ENCODE measurements at places on chromosomes 7 and 10.

GRCh38 chr10:78805176-78805575 is 263.6 kb upstream of the ZMIZ1 start:
- no peaks in the 10 kb centered on the region for H3K27me3 ChIP-seq
- no peak for DNase-seq
- H3K4me3 ChIP-seq, result no peak overlapping the region
- no peaks in the 10 kb centered on the region for H3K4me1 ChIP-seq
- H3K27ac ChIP-seq, result no peak overlapping the region
- no peaks in the 10 kb centered on the region for H3K36me3 ChIP-seq

- H3K4me1 ChIP-seq, result peaks cover 15% of the 10 kb centered on the region
- no peaks in the 10 kb centered on the region for H3K36me3 ChIP-seq
- H3K4me3 ChIP-seq, result no peak overlapping the region
- peak; percentile 34 for DNase-seq
- H3K27me3 ChIP-seq, result no peaks in the 10 kb centered on the region
Observed at GRCh38 chr7:111098011-111098925, 7.3 kb downstream of the LRRN3 start.

- no peak overlapping the region for H3K27ac ChIP-seq
- no peaks in the 10 kb centered on the region for H3K27me3 ChIP-seq
- H3K36me3 ChIP-seq, result no peaks in the 10 kb centered on the region
- H3K4me3 ChIP-seq, result no peak overlapping the region
- no peaks in the 10 kb centered on the region for H3K4me1 ChIP-seq
- DNase-seq, result no peak
Observed at GRCh38 chr10:28811639-28812349, 134.5 kb downstream of the BAMBI start.

DNA sequence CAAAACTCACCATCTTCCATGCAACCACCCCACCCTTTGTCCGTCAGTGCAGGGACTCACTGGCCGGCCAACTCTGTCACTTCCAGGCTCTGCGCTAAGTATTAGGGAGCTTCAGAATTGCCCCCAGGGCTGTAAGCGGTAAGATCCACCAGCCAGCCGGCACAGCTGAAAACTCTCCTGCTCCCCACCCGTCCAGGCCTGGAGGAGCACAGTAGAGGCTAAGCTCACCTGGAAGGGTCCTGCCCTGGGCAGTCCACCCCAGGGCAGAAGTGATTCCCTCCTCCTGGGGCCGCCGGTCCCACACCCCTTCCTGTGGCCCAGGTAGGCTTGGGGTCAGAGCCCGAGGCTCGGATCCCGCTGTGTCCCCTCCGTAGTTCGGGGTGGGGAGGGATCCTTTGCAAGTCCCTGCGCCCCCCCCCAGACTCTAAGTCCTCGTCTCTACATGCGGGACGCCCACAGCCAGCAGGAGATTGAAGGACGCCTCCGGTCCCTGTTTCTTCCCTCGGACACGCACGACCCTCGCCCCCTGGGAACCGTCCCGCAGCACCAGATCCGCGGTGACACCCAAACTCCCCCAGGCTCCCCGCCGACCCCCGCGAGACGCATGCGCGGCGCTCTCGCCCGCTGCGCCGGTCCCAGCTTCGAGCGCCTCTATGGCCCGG is 138.9 kb downstream of the ARHGAP22 start:
- no peak overlapping the region for H3K27ac ChIP-seq
- no peaks in the 10 kb centered on the region for H3K36me3 ChIP-seq
- DNase-seq, result no peak
- H3K4me1 ChIP-seq, result no peaks in the 10 kb centered on the region

GRCh38 chr7:74462707-74463100 is 9.0 kb downstream of the GTF2IRD1 start:
- no peak overlapping the region for H3K4me3 ChIP-seq
- no peak for DNase-seq
- no peaks in the 10 kb centered on the region for H3K36me3 ChIP-seq
- no peaks in the 10 kb centered on the region for H3K4me1 ChIP-seq
- no peaks in the 10 kb centered on the region for H3K27me3 ChIP-seq
- no peak overlapping the region for H3K27ac ChIP-seq

DNA sequence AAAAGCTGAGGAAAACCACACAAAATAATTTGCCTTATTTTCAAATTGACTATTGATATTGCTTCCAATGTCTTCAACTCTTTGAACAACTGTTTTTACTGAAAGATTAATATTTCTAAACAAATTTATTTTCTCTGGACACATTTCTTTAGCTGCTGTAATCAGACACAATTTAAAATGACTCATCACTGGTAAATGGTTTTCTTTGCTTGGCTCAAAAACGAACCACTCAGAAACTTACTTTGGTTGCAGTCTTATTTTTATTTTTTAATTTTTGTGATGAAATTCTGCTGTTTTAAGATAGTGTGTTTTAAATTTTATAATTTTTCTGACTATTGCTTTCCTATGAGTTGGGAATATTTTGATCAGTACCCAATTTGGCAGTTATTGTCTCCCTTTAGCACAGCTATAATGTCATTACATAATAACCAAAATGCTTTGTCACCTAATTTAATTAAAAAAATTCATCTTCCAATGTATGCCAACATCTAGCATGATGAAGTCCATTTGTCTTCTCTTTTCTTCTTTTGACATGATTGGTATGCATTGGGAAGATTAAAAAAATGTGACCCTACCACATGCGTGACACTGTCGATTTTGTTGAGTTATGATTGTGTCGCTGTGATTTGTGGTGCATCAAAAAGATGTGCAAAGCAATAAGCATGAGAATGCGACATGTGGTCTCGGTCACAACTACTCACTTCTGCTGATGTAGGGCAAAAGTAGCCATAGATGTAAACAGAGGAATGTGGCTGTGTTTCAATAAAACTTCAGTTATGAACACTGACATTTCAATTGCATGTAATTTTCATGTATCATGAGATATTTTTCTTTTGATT is 222.3 kb downstream of the SUGCT start:
- no peak overlapping the region for H3K4me3 ChIP-seq
- no peaks in the 10 kb centered on the region for H3K36me3 ChIP-seq
- H3K27ac ChIP-seq, result no peak overlapping the region
- no peaks in the 10 kb centered on the region for H3K4me1 ChIP-seq

DNA sequence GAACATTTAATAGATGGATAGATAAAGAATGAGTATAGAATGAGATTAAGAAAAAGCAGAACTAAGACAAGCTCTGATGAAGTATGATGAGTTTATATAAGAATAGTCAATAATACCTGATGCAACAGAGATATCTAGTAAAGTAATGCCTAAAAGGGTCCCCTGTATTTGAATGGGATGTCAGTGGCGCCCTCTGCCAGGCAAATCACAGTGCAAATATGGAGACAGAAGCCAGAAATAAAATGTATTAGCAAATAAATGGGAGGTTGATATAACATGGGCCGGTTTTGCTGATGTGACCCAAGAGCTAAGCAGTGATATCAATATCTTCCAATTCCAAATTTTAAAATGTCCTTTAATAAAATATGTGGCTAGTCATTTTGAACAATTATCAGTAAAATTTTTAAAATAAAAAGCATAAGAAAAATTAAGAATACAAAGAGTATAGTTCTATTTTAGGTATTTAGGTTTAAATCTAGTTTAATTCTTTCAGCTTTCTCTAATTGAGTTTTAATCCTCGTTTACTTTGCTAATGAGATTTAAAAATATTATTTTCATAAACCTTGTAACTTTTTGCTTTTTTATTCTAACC is 62.6 kb downstream of the ADK start:
- H3K4me3 ChIP-seq, result no peak overlapping the region
- H3K4me1 ChIP-seq, result no peaks in the 10 kb centered on the region
- H3K36me3 ChIP-seq, result no peaks in the 10 kb centered on the region

DNA sequence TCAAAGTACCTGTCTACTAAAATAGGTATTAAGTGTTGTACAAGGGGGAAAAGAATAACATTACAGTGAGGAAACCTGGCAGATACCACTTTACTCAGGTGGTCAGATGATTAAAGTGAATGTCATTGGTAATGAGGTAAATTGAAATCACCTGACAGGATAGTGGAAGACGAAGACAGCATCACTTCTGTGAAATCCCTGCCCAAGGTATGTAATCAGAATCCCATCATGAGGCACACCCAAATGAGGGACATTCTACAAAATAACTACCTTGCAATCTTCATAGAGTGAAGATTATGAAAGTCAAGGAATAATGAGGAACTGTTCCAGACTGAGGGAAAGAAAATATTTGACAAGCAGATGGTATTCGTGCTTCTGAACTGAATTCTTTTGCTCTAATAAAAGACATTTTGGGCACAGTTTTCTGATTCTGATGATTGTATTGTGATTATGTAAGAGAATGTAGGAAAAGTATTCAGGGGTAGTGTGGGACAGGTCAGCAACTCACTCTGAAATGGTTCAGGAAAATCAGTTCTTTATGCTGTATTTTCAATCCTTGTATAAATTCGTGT is 33.3 kb upstream of the ARMS2 start:
- no peaks in the 10 kb centered on the region for H3K36me3 ChIP-seq
- H3K27ac ChIP-seq, result no peak overlapping the region
- H3K27me3 ChIP-seq, result no peaks in the 10 kb centered on the region
- no peak overlapping the region for H3K4me3 ChIP-seq
- no peak for DNase-seq

DNA sequence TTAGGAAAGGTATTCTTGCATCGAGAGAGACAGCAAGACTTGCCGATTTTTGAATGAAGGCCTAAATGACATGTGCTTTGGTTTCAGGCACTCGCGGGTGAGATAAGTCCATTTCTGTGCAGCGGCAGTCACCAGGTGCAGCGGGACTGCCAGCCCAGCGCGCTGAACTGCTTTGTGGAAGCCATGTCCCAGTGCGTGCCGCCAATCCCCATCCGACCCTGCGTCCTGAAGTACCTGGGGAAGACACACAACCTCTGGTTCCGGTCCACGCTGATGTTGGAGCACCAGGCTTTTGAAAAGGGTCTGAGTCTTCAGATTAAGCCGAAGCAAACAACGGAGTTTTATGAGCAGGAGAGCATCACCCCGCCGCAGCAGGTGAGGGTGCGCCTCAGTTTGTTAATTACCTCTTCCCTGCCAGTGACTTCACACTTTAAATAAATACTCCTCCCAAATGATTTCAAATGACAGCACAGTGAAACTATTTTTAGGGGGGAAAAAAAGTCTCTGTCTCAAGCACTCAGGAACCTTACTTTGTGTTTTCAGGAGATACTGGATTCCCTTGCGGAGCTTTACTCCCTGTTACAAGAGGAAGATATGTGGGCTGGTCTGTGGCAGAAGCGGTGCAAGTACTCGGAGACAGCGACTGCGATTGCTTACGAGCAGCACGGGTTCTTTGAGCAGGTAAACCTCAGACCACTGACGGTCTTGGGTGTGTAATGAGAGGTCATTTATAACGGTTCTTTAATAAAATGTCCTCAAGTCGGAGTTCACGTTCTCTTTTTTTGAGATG is 98.3 kb downstream of the TRRAP start:
- no peak overlapping the region for H3K27ac ChIP-seq
- DNase-seq, result no peak
- H3K27me3 ChIP-seq, result no peaks in the 10 kb centered on the region
- H3K4me3 ChIP-seq, result no peak overlapping the region
- H3K4me1 ChIP-seq, result no peaks in the 10 kb centered on the region
- H3K36me3 ChIP-seq, result peaks cover 86% of the 10 kb centered on the region

- no peaks in the 10 kb centered on the region for H3K36me3 ChIP-seq
- DNase-seq, result no peak
- no peak overlapping the region for H3K27ac ChIP-seq
- H3K4me1 ChIP-seq, result no peaks in the 10 kb centered on the region
Observed at GRCh38 chr10:21959998-21960397, 43.5 kb downstream of the DNAJC1 start.

- no peak overlapping the region for H3K4me3 ChIP-seq
- no peaks in the 10 kb centered on the region for H3K36me3 ChIP-seq
- no peaks in the 10 kb centered on the region for H3K4me1 ChIP-seq
- no peak overlapping the region for H3K27ac ChIP-seq
- DNase-seq, result no peak
Observed at GRCh38 chr10:112022196-112022595, 161.4 kb downstream of the GPAM start.

DNA sequence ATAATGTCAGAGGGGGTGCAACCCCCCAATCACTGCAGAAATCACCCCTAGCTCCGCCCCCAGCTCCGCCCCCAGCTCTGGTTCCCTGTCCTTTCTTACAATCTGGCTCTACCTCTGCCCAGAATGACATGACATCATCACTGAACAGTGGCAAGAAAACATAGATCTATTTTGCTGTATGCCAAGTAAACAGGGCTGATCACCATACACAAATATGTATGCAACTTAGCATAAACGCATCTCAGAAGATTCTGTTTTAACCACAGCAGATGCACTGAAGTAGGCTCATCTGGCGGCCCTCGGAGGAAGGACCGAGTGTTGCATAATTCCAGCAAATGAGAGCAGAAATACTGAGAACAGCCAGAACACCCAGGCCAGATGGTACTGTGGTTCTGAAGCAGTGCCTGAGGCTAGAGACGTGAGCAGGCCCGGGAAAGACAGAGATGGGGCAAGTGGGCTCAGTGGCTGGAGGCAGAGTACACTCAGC is 293.3 kb upstream of the KLF14 start:
- DNase-seq, result no peak
- H3K4me3 ChIP-seq, result no peak overlapping the region
- H3K36me3 ChIP-seq, result no peaks in the 10 kb centered on the region

DNA sequence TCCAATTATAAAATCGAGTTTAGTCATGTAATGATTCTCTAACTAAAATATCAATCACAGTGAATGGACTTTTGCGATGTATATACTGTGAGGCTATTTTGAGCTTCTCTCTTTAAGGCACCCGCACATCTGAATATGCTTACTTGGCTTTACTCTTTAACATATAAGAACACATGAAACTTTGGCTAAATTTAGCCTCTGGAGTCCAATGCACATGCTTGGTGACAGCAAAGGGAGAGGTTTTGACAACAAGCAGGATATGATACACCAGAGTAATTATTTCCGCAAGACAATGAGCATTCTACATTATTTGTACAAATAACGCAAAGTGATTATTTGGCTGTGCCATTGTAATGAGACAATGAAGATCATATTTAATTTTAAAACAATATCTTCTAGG is 72.4 kb downstream of the ARID5B start:
- H3K4me1 ChIP-seq, result no peaks in the 10 kb centered on the region
- H3K4me3 ChIP-seq, result no peak overlapping the region
- DNase-seq, result no peak
- no peaks in the 10 kb centered on the region for H3K27me3 ChIP-seq
- H3K27ac ChIP-seq, result no peak overlapping the region

GRCh38 chr7:4665661-4666060 is 16.4 kb upstream of the FOXK1 start:
- H3K27me3 ChIP-seq, result no peaks in the 10 kb centered on the region
- H3K4me3 ChIP-seq, result no peak overlapping the region
- no peaks in the 10 kb centered on the region for H3K36me3 ChIP-seq
- no peak for DNase-seq

DNA sequence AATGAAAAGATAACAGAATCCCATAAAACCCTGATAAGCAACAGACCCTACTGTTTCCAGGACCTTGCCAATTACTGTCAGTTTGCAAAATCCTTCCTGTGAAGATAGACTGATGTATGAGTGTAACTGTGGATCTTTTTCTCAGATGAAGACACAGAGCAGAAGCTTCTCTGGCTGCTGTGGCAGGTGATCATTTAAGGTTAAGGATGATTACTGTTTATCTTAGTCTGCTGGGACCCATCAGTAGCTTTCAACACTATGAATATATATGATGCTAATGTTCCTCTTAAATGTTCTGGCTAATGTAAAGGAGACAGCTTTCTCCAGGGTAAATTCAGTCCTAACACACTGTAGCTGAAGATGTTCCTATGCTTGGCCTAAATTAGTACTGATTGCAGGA is 56.0 kb upstream of the CTTNBP2 start:
- H3K4me1 ChIP-seq, result no peaks in the 10 kb centered on the region
- no peaks in the 10 kb centered on the region for H3K36me3 ChIP-seq
- no peak overlapping the region for H3K4me3 ChIP-seq
- H3K27ac ChIP-seq, result no peak overlapping the region

All from CD8-positive, alpha-beta memory T cell (primary cell).